Fibroblast of mammary gland (primary cell): ENCODE measurements at places on chromosomes 16 and 17.

DNA sequence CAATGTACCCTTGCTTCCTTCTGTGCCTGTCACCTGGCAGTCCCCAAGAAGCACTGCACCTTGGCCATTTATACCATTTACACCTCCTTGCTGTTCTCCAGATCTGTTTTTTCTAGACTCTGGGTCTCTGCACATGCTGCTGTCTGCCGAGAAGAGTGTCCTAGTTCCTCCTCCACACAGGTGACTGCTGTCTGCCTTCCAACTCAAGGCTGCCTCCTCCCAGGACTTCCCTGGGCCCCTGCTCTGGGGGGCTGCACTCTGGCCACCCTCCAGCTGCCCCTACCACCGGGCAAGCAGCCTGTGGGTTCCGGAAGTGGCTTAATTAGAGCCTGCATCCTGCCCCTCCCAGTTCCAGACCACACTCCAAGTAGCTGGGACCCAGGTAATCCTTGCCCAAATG lies 5.7 kb upstream of the LIMD2 start:
- no peak for DNase-seq

GRCh38 chr16:51050377-51050706 lies 100.7 kb downstream of the SALL1 start:
- no peak for DNase-seq

GRCh38 chr16:84065536-84066132 lies 23.0 kb upstream of the SLC38A8 start:
- peak; percentile 68 for DNase-seq

DNA sequence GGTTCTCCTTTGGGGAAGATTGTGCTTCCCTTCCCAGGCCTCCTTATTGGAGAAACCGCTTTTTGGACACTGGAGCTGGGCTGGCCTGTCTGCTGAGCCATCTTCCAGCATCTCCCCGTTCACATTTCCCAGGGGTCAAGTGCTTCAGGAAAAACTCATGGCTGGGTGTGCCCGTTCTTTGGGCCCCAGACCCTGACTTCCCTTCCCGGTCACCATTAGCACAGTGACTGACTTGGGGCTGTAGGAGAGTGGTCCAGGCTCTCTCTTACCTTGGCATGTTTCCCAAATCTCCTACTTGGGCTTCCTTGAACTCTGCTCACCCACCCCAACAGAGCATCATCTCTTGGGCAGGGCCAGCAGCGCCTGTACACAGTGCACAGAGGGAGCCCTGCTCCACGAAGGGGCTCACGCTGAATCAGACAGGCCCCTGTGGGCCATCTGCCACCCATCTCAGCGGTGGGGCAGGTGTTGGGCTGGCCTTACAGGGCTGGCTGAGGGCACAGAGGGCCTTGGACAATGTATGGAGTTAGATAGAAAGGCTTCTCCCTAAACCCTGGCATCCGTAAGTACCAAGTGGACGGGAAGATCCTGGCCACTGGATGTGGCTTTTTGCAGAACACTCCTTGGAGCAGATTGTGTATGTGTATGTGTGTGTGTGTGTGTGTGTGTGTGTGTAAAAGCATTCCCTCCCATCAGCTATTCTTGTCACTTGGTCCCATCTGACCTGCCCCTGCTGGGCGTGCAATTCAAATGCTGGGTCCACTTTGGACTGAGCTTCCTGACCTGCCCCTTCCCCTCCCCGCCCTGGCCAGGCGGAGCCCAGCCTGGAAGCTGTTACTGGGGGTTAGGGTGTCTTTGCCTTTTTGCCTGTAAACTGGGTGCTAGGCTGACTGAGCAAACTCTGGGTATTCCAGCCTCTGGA lies 24.9 kb upstream of the CDC42EP4 start:
- DNase-seq, result no peak

DNA sequence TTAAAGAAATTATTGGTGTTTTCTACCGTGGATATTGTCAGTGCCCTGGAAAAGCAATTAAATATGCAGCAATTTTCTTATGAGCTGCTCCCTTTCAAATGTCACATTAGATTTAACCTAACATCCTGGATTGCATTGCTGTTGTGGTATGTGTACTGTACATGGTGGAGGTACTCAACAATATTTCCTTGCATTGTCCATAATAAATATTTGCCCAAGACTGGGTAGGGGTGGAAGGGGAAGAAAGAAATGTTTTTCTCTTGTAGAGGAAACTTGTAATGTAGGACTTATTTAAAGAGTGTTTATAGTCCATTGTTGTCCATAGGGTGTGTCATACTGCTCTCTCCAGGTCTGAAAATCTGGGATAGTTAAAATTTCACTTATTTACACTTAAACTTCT lies 346.2 kb upstream of the TBX2 start:
- no peak for DNase-seq

- no peak for DNase-seq
Observed at GRCh38 chr16:10069374-10069773, 112.9 kb downstream of the GRIN2A start.

- no peak for DNase-seq
Observed at GRCh38 chr17:58358408-58359172, 6.6 kb upstream of the SUPT4H1 start.

- no peak for DNase-seq
Observed at GRCh38 chr17:38587947-38588787, 17.6 kb downstream of the SRCIN1 start.

- DNase-seq, result no peak
Observed at GRCh38 chr16:27226476-27226875, 23.1 kb downstream of the KDM8 start.
